ENCODE measurements at places on chromosomes 3 and 15. TPM values are rescaled to one million over a fixed set of nuclear protein-coding genes. Genes with fewer than 3 reads are reported as not detected.

DNA sequence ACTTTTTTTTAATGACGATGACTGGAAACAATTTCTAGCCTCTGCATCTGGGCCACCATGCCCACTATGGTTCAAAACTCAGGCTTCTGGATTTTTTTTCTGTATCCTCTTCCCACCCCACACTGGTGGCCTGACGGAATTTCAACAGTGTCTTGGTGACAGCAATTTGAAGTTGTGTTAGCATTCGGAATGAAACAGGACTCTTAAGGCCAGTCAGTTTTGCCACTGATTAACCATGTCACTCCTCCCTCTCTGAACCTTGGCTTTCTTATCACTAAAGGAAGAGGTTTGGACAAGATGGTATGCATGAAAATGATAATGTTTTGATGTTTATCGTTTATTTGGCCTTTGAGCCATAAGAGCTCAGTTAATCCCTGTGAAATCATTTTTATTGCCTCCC lies 41.6 kb upstream of the BDH1 start:
- no peak for DNase-seq

GRCh38 chr15:90914305-90915080 lies 11.4 kb downstream of the MAN2A2 start:
- no peak for DNase-seq

DNA sequence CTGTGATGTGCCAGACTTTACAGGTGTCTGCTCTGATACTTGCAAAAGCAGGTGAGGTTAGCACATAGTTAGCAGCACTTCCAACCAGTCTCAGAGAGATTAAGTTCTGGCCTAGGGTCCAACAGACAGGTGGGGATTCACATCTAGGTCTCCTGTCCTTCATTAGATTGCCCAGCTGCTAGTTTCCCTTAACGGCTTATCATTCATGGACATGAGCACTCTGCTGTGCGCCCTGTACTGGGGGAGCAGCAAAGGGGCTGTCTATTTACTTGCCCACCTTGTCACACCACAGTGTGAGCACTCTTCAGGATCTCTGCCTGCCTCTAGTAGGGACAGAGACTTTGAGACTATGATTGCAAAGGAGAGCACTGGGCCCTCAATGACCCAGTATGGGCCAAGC lies 8.7 kb downstream of the SPSB4 start:
- DNase-seq, result no peak

Gene MAGI1
- 9.6 TPM for total RNA-seq

Gene NTRK3
- total RNA-seq, result not detected
